D341Med (cell line): ENCODE measurements at places on chromosomes 7 and 10.

DNA sequence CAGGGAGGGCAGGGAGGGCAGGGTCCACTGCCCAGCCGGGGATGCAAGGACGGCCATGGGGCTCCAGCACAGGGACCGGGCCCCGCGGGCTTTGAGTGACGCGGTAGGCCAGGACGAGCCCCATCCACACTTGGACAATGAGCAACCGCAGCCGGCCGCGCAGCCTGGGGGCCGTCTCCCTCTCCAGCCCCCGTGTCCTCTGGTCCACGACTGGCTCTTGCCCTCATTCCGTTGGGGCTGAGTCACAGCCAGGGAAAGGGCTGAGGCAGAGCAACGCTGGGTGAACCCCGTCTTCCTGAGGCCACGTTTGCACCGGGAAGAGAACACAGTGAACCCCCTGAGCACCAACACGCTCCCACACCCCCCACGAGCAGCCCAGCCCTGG lies 23.7 kb downstream of the SHH start:
- no peak for DNase-seq

- DNase-seq, result peak; percentile 57
These were observed 356.4 kb downstream of the GALNT17 start for GRCh38 chr7:71488308-71488707.

DNA sequence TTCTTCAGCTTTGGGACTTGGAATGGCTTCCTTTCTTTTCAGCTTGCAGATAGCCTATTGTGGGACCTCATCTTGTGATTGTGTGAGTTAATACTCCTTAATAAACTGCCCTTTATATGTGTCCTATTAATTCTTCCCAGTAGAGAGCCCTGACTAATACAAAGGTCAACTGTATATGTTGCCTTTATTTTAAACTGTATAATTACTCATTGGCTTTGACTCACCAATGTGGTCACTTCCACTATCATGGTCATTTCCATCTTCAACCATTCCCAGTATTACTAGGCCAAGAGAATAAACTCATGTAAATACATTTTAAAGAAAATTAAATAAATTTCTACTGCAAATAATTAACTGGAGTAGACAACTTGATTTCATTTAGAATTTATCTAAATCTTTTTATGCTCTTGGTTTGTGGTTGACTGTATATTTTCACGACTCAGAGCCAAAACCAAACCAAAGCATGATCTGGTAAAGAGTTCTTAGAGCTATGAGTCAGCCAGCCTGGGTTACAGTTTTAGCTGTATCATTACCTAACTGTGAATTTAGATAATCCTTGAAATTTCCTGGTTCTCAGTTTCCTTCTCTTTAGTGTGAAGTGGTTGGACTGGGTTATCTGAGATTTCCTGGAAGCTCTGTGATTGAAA lies 188.4 kb downstream of the PPP1R3A start:
- no peak for DNase-seq

- DNase-seq, result peak; percentile 34
These were observed 12.9 kb downstream of the BHLHA15 start for GRCh38 chr7:98223898-98224700.

DNA sequence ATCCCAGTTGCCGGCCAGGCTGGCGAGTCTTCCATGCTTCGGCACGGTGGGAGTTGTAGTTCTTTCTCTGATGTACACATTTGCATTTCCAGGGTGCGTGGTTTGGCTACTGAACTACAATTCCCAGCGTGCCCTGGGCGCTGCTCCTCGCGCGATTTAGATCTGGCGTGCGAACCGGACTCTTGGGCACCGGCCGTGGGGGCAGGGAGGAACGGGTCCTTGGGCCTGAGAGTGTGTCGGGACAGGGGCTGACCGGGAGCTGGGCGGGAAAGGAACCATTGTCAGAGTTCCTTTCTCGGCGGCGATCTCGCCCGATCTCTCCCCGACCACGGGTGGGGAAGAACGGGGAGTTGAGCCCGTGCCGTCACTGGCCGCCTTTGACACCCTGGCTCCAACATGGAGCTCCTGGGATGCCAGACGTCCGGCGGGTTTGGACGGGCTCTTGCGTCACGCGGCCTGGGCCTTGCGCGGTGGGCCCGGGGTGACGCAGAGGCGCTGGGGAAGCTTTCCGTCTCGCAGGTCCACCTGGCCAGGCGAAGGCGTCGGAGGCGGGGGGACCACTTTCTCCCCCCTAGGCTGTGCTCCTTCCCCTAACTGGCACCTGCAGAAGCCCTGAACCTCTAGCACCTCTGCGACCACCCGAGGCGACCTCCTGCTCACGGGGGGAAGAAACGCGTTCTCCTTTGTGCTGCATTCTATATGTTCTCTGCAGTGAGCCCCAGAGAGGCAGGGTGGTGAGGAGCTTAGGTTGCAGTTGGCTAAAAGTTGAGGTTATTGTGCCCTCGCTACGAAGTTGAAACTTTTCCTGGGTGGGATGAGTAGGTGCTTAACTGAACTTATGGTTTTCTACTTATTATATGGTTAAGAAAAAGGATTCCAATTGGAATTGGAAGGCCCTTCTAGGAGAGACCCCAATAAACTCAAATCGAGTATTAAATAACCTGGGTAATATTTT lies 824 bp downstream of the IFRD1 start:
- peak; percentile 88 for DNase-seq
